ENCODE measurements at places on chromosomes 11 and 22. TPM values are rescaled to one million over a fixed set of nuclear protein-coding genes. Genes with fewer than 3 reads are reported as not detected.

SLC22A12 gene
- not detected for total RNA-seq

NXPE4 gene
- total RNA-seq = not detected

BATF2 gene
- total RNA-seq = not detected

MAPK11 gene
- 6.4 TPM for total RNA-seq

DDX17 gene
- 439 TPM for total RNA-seq

PGA5 gene
- total RNA-seq = not detected

CACNA1I gene
- total RNA-seq = 0.03 TPM

DSCAML1 gene
- total RNA-seq = not detected

FADS1 gene
- total RNA-seq = 76.0 TPM

OR52A1 gene
- not detected for total RNA-seq

OR51B5 gene
- total RNA-seq = not detected

CNTN5 gene
- 0.29 TPM for total RNA-seq

DRD4 gene
- 1.7 TPM for total RNA-seq

CTSD gene
- 2,062 TPM for total RNA-seq

CSNK2A3 gene
- total RNA-seq = 1.0 TPM

RBX1 gene
- total RNA-seq = 58.5 TPM

SLC22A8 gene
- total RNA-seq = not detected

DBX1 gene
- total RNA-seq = not detected

SCT gene
- total RNA-seq = not detected

CDPF1 gene
- total RNA-seq = 11.1 TPM

GPHA2 gene
- not detected for total RNA-seq

TUBA8 gene
- 1.8 TPM for total RNA-seq

NNMT gene
- total RNA-seq = 79.5 TPM

OR6T1 gene
- total RNA-seq = not detected

ART1 gene
- not detected for total RNA-seq

E2F8 gene
- 1.7 TPM for total RNA-seq

APOL5 gene
- total RNA-seq = not detected

TNKS1BP1 gene
- total RNA-seq = 152 TPM

NCAM1 gene
- total RNA-seq = 1.9 TPM

OR5A1 gene
- not detected for total RNA-seq

TMEM225 gene
- total RNA-seq = not detected

ME3 gene
- total RNA-seq = 17.5 TPM

EFCAB6 gene
- 1.4 TPM for total RNA-seq

GNG3 gene
- not detected for total RNA-seq

GTSE1 gene
- total RNA-seq = 9.4 TPM

OR5AS1 gene
- total RNA-seq = not detected

SYT13 gene
- total RNA-seq = 0.13 TPM

NPAS4 gene
- 0.18 TPM for total RNA-seq

ACR gene
- total RNA-seq = not detected

CHRM1 gene
- total RNA-seq = 0.27 TPM

TIMP3 gene
- total RNA-seq = 36.2 TPM

ANGPTL5 gene
- 2.4 TPM for total RNA-seq

OR52I1 gene
- not detected for total RNA-seq

THY1 gene
- 11.3 TPM for total RNA-seq

TMEM121B gene
- 0.48 TPM for total RNA-seq

VSIG2 gene
- total RNA-seq = not detected

TOLLIP gene
- 71.6 TPM for total RNA-seq

BSX gene
- total RNA-seq = not detected

MUC5AC gene
- not detected for total RNA-seq

SHISA8 gene
- total RNA-seq = not detected

MS4A3 gene
- total RNA-seq = not detected

RIC8A gene
- 105 TPM for total RNA-seq

BET1L gene
- total RNA-seq = 59.3 TPM
